ENCODE measurements at places on chromosomes 11 and 22.

GRCh38 chr11:129373489-129373953 is 2.1 kb upstream of the BARX2 start:
- DNase-seq: no peak

DNA sequence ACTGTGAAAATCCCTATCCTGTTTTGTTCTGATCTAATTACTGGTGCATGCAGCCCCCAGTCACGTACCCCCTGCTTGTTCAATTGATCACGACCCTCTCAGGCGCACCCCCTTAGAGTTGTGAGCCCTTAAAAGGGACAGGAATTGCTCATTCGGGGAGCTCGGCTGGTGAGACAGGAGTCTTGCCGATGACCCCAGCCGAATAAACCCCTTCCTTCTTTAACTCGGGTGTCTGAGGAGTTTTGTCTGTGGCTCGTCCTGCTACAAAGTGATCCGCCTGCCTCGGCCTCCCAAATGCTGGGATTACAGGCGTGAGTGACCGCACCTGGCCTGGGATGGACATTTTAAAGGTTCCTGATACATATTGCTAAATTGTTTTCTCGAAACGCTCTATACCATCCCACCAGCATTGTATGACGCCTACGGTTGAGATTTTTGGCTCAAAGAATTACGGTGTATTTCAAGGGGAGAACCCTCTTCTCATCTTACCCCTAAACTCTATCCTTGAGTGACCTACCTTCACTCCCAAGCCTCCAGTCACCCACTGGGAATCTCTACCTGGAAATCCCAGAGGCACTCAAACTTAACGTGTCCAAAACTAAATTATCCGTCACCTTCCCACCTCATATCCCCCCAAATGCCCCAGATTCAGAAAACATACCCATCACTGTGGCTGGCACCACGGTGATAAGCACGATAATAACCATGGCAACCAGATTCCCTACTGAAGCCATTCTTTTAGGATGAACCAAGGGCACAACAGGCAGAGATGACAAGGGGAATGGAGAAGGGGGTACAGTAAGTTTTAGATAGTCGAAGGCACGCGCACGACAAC is 789 bp upstream of the POLA2 start:
- no peak for DNase-seq

DNA sequence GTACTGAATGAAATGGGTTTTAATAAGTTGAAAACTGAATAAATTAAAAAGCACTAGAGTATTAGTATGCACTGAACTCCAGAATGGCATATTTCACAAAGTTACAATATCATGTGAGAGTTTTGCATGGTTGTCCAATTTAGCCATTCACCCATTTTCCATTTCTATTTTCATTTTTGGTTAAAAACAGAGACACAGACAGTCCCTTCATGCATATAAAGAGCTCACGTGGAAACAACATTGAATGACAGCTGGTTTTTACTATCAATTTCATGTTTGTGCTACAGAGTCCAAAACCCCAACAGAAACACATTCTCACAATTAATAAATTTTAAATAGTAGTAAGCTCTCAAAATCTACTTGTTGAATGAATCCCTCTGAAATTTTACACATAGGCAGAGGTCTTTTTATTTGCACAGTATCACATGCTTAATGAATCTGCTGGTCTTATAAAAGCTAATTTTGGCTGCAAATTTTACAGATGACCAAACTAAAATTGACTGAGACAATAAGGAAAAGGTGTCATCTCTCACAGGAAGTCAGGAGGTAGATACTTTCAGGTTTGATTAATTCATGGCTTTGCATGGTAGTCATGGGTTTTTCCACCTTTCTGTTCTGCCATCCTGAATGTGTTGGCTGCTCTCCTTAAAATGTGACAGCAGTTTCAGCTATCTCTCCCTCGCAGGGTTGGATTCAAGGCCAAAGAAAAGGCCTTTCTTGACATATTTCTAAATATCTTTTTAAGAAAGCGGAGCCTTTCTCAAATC is 20.6 kb upstream of the DDI1 start:
- DNase-seq: no peak

DNA sequence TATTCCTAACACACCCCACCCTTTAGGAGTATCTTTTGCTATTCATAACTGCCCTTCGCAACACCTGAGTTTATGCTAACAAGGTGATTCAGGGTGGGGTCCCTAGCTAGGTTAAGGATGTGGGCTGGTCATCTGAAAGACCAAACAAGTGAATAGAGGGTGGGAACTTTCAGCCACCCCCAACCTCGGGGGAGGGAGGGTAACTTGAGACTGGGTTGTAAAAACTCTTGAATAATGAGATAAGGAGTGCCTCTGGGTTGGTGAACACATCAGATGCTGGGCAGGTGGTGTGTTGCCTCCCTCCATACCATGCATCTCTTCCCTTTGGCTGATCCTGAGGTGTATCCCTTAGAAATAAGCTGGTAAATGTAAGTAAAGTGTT is 111.5 kb downstream of the SWAP70 start:
- DNase-seq: no peak

- no peak for DNase-seq
Measured at GRCh38 chr11:77517226-77517625, 43.3 kb upstream of the PAK1 start.

DNA sequence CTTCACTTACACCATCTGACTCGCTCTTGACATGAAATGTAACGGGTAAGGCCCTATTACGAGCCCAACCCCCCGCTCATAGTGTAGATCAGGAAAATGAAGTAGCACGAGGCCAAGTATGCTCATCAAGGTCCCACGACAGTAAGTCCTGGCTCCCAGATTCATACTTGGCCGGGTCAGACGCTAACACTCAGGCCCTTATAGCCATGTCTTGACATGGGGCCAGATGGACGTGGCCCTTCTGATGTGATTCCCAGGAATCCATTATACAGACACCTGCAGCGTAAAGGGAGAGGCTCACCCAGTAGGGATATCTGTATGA is 175.1 kb downstream of the CEP164 start:
- DNase-seq: no peak

DNA sequence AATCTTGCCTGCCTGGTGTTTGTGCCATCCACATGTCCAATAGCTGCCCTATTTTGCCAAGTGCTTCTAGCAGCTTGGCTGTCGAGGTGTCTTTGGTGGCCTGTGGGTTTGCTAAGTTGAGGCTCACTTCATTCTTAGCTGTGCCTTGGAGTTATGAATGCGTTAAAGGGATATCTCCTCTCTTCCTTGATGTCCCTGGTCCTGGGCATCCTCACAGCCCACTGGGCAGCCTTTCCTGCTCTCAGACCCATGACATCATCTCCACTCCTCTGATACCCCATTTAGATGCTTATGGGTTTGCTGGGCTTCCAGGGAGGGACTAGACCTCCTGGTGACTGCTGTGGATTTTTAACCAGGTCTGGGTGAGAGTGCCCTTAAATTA is 1.3 kb downstream of the LDLRAD3 start:
- no peak for DNase-seq

DNA sequence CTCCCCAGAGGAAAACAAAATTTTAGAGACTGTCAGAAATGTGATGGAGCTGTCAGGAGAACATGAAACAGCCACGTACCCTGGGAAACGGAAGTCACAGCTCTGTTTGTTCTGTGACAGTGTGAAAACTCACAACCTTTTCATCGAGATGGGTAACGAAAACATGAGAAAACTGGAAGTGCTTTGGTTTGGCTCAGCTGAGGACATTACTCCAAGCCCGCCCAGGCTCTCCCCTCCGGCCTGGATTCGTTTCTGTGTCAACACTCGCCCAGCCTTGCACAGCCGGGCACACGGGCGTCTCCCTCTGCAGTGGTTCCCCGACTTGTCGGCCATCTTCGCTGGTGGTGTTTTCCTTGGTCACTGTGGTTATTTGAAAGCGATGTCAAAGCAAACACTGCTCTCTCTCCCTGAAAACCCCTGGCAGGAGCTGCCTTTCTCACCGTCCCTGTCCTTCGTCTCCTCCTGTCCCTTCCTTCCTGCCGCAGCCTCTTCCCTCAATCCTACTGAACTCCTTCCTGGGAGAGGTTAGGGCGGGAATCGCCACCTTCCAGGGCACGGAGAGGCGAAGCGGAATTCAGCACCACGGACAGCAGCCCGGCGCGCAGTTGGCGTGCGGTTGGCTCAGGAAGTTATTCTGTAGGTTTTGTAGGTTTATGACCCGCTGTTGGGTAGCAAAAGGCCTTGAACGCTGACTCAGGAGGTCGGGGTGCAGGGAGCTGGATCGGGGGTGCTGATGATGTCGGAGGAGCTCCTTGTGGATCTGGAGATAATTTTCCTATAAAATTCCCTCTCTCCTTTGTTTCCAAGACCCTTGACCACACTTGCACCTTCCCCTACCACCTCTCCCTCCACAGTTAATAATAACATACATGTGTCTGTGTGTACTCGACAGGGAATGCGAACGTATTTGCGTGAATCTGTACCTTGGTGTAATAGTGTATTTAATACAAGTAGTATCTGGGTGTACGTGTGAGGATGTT is 13.1 kb upstream of the RPS19BP1 start:
- DNase-seq: peak; percentile 26

DNA sequence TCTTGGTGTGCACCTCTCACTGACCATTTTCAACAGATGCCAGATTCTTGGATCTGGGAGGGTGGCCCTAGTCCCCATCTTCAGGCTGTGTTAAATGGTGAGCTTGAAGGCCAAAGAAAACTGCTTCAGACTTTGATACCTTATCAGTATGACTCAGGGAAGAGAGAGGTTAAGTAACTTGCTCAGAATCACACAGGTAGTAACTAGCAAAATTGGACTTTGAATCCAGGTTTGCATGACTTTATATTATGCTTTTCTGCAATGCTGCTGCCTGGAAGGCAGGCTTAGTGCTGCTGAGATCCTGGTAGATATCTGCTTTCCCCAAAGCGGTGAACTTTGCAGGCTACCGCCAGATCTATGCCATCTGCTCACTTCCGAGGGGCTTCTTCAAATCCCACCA is 487.3 kb downstream of the INSC start:
- no peak for DNase-seq

DNA sequence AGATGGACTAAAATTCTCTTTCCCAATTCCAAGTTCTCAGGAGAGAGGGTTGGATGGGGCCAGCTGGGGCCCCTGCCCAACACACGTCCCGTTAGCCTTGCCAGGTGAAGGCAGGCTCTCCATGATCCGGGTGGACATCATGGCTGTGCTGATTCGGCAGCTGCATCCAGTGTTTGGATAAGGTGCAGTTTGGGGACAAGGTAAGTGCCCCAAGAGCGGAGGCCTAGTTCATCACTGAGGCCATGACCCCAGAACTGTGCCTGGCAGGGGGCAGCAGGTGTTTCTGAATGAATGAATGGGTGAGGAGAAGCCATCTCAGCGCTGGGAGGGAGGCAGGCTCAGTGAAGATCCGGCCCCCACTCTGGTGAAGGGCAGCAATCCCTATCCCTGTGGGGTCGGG is 520.4 kb downstream of the TBC1D22A start:
- no peak for DNase-seq

- DNase-seq: no peak
Measured at GRCh38 chr11:15562230-15562629, 447.5 kb downstream of the INSC start.

DNA sequence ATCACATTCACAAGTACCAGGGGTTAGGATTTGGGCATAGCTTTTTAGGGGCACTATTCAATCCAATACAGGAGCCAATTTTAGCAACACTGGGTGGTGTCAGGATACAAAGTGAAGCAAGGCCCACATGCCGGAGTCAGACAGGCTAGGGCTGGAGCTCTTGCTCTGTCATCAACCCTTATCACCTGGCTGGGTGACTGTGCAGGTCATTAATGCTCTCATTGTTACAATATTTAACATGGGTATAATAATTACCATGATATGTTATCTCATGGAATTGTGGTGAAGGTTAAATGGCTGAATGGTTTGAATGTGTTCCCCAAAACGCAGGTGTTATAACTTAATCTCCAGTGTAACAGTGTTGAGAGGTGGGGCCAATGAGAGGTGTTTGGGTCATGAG is 143.3 kb upstream of the THY1 start:
- DNase-seq: no peak

GRCh38 chr22:45831394-45831793 is 145.6 kb downstream of the WNT7B start:
- DNase-seq: peak; percentile 9

GRCh38 chr11:413120-414081 is 1.4 kb downstream of the SIGIRR start:
- DNase-seq: no peak

DNA sequence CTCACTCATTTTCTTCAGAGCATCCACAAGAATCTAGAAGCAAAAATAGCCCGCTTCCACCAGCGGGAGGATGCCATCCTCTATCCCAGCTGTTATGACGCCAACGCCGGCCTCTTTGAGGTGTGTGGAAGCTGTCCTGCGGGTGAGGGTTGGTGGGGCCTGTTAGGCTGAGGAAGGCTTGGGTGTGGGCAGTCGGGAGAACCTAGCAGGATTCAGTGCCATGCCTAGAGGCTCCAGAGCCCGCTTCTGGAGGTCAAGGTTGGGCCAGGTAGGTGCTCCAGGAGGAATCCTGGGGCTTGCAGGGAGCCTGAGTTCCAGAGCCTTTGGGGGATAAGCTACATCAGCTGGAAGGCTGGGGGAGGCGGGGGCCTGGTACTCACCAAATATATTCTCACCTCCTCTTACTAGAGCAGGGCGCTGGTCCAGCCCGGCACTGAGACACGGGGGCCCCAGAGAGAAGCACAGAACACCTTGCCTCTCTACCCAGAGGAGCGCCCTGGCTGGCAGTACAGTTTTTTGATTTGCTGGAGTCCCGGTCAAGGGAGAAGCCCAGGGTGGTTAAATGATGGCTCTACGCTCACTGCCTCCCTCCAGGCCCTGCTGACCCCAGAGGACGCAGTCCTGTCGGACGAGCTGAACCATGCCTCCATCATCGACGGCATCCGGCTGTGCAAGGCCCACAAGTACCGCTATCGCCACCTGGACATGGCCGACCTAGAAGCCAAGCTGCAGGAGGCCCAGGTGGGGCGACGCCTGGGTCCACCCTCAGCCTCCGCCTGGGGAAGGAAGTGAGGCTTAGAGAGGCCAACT is 5.3 kb downstream of the GCAT start:
- no peak for DNase-seq

DNA sequence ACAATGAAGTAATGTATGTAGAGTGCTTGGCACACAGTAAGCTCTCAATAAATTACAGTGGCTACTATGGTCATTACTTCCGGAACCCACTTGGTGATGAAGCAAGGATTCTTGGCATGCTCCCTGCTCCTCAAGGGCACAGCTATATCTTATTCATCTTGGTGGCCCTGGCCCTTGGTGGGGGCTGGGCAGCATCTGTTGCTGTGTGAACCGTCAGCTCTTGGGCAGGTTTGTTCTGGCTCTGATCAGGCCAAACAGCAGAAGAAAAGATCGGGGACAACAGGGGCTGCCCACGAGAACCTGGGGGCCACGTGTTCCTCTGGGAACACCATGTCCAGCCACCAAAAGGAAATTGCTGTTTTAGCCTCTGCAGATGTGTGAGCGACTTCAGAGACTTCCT is 136.9 kb upstream of the SYT13 start:
- DNase-seq: no peak

- DNase-seq: peak; percentile 29
Measured at GRCh38 chr22:22397292-22397870, 111.2 kb downstream of the ZNF280B start.
